ENCODE measurements at places on chromosomes 1 and 21. TPM values are rescaled to one million over a fixed set of nuclear protein-coding genes. Genes with fewer than 3 reads are reported as not detected.

- no peak overlapping the region for H3K4me3 ChIP-seq
- H3K27me3 ChIP-seq, result peaks cover 53% of the 10 kb centered on the region
- no peaks in the 10 kb centered on the region for H3K36me3 ChIP-seq
- DNase-seq, result no peak
- no peak overlapping the region for H3K27ac ChIP-seq
These were observed 90.5 kb downstream of the CASZ1 start for GRCh38 chr1:10705953-10706352.

GRCh38 chr1:225944387-225944786 lies 3.4 kb upstream of the LEFTY2 start:
- no peak overlapping the region for H3K4me3 ChIP-seq
- H3K27me3 ChIP-seq, result peaks cover 16% of the 10 kb centered on the region
- H3K4me1 ChIP-seq, result no peaks in the 10 kb centered on the region
- H3K27ac ChIP-seq, result no peak overlapping the region
- H3K36me3 ChIP-seq, result no peaks in the 10 kb centered on the region
- DNase-seq, result no peak

The NHLH1 gene
- 0.70 TPM for total RNA-seq

The ENAH gene
- 829 TPM for total RNA-seq

DNA sequence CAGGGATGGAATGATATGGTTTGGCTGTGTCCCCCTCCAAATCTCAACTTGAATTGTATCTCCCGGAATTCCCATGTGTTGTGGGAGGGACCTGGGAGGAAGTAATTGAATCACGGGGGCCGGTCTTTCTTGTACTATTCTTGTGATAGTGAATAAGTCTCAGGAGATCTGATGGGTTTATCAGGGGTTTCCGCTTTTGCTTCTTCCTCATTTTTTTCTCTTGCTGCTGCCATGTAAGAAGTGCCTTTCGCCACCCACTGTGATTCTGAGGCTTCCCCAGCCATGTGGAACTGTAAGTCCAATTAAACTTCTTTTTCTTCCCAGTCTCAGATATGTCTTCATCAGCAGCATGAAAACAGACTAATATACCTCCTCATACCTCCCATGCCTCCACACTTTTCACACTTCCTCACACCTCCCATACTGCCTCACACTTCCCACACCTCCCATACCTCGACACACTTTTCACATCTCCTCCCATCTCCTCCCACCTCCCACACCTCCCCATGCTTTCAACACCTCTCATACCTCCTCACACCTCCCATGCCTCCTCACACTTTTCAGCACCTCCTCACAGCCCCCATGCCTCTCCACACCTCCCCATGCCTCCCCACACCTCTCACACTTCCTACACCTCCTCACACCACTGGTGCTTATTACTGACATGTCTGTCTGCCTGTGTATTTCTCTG lies 21.3 kb downstream of the GPR137B start:
- H3K27me3 ChIP-seq, result no peaks in the 10 kb centered on the region
- H3K27ac ChIP-seq, result no peak overlapping the region
- H3K4me1 ChIP-seq, result no peaks in the 10 kb centered on the region
- H3K4me3 ChIP-seq, result no peak overlapping the region
- no peaks in the 10 kb centered on the region for H3K36me3 ChIP-seq

DNA sequence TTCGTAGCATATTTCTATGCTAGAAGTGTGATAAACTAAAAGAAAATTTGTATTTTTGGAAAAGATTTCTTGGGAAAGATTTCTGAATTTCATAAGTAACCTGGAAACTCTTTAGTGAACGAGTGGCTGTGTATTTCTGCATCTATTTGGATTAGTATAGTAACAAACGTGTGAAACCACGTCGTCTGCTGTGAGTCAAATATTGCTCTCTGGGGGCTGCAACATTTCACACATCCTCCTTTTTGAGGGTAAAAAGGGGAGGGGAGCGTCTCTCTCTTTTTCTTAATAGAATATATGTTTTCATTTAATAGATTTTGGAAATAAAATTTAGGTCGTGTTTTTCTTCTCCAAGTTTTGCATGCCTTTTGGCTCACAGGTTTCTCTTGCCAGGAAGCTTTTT lies 44.8 kb downstream of the LHX9 start:
- no peak overlapping the region for H3K27ac ChIP-seq
- no peaks in the 10 kb centered on the region for H3K36me3 ChIP-seq
- no peak for DNase-seq
- no peaks in the 10 kb centered on the region for H3K4me1 ChIP-seq

DNA sequence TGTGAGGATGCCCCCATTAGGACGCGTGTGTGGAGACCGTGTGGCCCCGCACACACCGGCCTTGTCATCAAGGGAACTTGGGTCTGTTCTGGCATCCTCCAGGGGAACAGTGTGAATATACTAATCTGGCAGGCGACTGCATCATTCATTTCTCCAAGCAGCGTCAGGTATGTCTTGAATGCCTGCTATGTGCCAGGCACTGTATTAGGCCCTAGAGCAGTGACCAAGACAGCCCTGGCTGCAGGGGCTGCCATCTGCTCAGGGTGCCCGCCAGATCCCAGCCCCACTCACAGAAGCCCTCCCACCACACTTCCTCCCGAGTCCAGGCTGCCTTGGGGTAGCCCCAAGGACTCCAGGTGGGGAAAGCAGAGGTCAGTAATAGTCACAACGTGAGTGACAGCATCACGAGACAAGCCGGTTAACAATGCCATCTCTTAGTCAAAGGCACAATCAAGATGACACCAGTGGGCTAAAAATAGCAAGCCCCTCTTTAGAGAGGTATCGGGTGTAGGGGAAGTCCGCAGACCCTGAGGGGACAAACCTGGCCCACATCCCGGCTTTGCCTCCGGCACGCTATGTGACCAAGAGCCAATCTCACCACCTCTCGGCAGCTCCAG lies 7.5 kb upstream of the LAPTM5 start:
- DNase-seq, result no peak
- no peaks in the 10 kb centered on the region for H3K36me3 ChIP-seq
- no peak overlapping the region for H3K4me3 ChIP-seq

The SLC27A3 gene
- total RNA-seq, result 8.5 TPM

- H3K27ac ChIP-seq, result peak overlapping the region; percentile 70
- no peaks in the 10 kb centered on the region for H3K27me3 ChIP-seq
- no peaks in the 10 kb centered on the region for H3K36me3 ChIP-seq
- DNase-seq, result no peak
- H3K4me1 ChIP-seq, result peaks cover 23% of the 10 kb centered on the region
These were observed 16.9 kb upstream of the GNG12 start for GRCh38 chr1:67850151-67850551.

GRCh38 chr1:4851385-4852065 lies 197.1 kb downstream of the AJAP1 start:
- no peaks in the 10 kb centered on the region for H3K4me1 ChIP-seq
- DNase-seq, result no peak
- H3K4me3 ChIP-seq, result no peak overlapping the region
- no peak overlapping the region for H3K27ac ChIP-seq

GRCh38 chr21:35163411-35163810 lies 114.3 kb upstream of the RUNX1 start:
- H3K4me1 ChIP-seq, result peaks cover 11% of the 10 kb centered on the region
- no peaks in the 10 kb centered on the region for H3K27me3 ChIP-seq
- no peak overlapping the region for H3K27ac ChIP-seq
- no peaks in the 10 kb centered on the region for H3K36me3 ChIP-seq
- H3K4me3 ChIP-seq, result no peak overlapping the region

The TCHHL1 gene
- total RNA-seq, result not detected

The RAB7B gene
- total RNA-seq, result 8.1 TPM

DNA sequence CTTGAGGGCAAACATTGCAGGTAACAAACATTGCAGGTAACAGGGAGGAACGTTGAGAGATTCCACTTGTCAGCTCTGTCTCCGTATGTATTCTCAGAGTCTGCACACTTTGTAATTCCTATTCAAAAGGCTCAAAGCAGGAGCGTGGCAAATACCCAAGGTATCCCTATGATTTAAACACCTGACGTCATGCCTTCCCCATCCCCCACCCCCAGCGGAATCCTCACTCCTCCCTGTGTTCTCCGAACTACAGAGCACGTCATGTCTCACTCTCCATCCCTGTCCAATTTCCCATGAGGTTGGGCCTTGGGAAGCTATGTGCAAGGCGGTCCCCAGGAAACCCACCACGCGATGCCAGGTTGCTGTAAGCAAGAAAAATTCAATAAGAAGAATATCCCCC lies 2.8 kb upstream of the LRRC38 start:
- H3K4me1 ChIP-seq, result no peaks in the 10 kb centered on the region
- H3K27ac ChIP-seq, result no peak overlapping the region

- H3K4me1 ChIP-seq, result peaks cover 58% of the 10 kb centered on the region
- H3K36me3 ChIP-seq, result no peaks in the 10 kb centered on the region
- peak overlapping the region; percentile 40 for H3K4me3 ChIP-seq
- H3K27me3 ChIP-seq, result no peaks in the 10 kb centered on the region
These were observed 11.2 kb upstream of the CAPN2 start for GRCh38 chr1:223700942-223701637.

GRCh38 chr1:45843474-45843905 lies 40.1 kb downstream of the MAST2 start:
- H3K4me1 ChIP-seq, result no peaks in the 10 kb centered on the region
- H3K27ac ChIP-seq, result no peak overlapping the region
- peak; percentile 53 for DNase-seq
- no peaks in the 10 kb centered on the region for H3K27me3 ChIP-seq
- H3K4me3 ChIP-seq, result no peak overlapping the region
- H3K36me3 ChIP-seq, result no peaks in the 10 kb centered on the region

- no peaks in the 10 kb centered on the region for H3K36me3 ChIP-seq
- no peak overlapping the region for H3K27ac ChIP-seq
- peaks cover 8% of the 10 kb centered on the region for H3K4me1 ChIP-seq
- no peak overlapping the region for H3K4me3 ChIP-seq
- H3K27me3 ChIP-seq, result no peaks in the 10 kb centered on the region
- DNase-seq, result no peak
These were observed 269.4 kb downstream of the BACH1 start for GRCh38 chr21:29568020-29568697.

The GOLT1A gene
- total RNA-seq, result 0.50 TPM

- no peak overlapping the region for H3K4me3 ChIP-seq
- no peaks in the 10 kb centered on the region for H3K4me1 ChIP-seq
- no peak for DNase-seq
- no peaks in the 10 kb centered on the region for H3K36me3 ChIP-seq
- no peak overlapping the region for H3K27ac ChIP-seq
These were observed 4.4 kb downstream of the SNAP47 start for GRCh38 chr1:227739636-227740035.

GRCh38 chr1:111320066-111320879 lies 29.6 kb downstream of the CHIA start:
- DNase-seq, result no peak
- H3K27me3 ChIP-seq, result no peaks in the 10 kb centered on the region
- H3K27ac ChIP-seq, result no peak overlapping the region
- H3K4me3 ChIP-seq, result no peak overlapping the region
- H3K4me1 ChIP-seq, result no peaks in the 10 kb centered on the region

DNA sequence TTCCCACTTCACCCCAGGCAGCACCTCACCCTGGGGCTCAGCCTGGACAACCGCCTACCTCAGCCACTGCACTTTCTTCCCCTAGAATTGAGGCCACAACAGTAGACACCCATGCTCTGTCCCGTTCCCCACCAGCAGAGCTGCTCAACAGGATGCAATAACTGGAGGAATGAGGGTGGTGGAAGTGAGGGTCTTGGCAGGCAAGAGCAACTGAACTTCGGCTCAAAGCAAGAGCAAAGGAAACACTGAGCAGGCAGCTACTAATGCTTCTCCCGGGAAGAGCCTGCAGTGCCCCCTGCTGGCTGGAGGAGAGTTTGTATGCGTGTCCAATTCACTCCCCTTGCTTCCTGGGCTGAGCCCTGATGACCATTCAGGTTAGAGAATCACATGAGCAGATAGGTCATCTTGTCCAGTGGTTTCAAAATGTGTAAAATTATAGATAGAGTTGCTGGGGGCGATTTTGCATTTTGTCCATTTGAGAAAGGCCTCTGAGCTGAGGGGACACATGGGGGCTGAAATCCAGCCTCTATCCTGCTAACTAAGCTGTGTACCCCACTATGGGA lies 13.9 kb downstream of the NT5C1A start:
- no peak overlapping the region for H3K4me3 ChIP-seq
- H3K27me3 ChIP-seq, result peaks cover 30% of the 10 kb centered on the region
- H3K4me1 ChIP-seq, result no peaks in the 10 kb centered on the region
- no peak overlapping the region for H3K27ac ChIP-seq
- H3K36me3 ChIP-seq, result no peaks in the 10 kb centered on the region
- DNase-seq, result peak; percentile 24
